CD4-positive, alpha-beta T cell treated with Interleukin-17A for 4 hours (primary cell): ENCODE measurements at places on chromosomes 11 and 22.

DNA sequence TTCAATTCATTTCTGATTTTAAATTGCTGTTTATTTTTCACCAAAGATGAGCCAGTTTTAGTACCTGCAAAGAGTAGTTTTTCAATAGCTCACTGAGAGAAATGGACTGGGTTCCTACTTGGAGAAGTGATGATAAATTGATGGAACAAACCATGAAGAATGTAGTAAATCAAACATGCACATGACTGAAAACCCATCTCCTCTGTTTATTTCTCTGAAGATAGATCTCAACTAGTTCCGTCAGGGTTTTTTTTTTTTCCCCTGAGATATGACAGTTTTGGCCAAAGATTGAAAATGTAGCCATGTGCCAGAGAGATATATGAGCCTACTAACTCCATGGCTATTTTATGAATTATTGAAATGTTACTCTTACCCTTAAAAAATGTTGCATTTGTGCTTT, 239.6 kb downstream of the DDX10 start:
- no peak for DNase-seq

DNA sequence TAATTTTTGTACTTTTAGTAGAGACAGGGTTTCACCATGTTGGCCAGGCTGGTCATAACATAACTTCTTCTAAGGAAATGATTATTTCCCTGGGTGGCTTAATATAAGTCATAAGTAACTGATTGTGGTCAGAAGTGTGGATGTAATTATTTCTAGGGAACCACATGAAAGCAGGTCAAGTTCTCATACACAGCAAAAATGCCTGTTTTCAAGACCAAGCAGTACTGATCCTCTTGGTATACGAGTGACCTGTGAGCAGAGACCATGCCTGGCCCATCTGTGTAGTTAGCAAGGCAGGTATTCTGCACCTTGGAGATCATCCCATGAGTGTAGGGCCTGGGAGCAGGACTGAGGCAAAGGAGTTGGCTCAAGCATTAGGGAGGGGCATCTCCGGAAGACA, 32.5 kb upstream of the NUCB2 start:
- no peak for DNase-seq

- peak; percentile 68 for DNase-seq
Measured at GRCh38 chr11:121417055-121417551, 35.0 kb upstream of the SORL1 start.

DNA sequence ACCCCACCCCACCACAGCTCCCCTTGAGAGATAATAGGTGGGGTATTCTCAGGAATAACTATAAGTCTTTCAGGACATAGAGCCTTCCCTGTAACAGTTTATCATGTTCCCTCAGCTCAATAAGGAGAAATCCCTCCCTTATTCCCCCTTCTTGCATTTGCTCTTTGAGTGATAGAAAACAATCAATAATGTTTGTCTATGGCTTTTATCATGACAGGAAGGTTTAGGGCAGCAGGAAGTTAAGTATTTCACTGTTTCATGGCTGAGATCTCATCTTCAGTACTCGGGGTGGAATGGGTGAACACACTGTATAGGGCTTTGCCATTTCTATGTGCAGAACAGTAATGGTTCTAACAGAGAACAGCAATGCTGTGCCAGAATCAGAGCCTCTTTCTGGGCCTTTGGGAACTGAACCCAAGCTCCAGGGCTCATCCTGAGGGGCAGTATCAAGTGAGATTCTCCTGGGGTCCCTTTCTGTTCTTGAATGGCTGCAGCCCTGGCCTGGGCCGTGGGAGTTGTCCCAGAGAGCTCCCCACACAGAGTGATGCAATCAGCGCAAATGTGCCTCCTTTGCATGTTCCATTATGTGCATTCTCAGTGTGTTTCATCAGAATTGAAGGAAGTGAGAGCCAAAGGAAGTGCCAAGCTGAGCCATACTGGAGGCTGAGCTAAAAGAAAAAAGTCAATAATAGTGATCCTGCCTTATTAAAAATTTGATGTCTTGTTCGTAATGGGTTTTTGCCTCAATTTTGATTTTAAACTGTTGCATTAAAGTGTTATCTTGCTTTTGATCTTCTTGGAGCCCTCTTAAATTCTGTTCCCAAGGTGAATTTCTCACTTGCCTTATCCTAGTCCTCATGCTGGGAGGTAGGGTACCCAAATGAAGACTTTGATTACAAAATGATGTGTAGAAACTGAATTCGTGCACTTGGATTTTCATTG, 2.9 kb upstream of the CYP2R1 start:
- no peak for DNase-seq

GRCh38 chr11:93492464-93493251, 50.5 kb downstream of the SMCO4 start:
- DNase-seq, result no peak

GRCh38 chr11:20037396-20038153, 122.7 kb downstream of the DBX1 start:
- no peak for DNase-seq

DNA sequence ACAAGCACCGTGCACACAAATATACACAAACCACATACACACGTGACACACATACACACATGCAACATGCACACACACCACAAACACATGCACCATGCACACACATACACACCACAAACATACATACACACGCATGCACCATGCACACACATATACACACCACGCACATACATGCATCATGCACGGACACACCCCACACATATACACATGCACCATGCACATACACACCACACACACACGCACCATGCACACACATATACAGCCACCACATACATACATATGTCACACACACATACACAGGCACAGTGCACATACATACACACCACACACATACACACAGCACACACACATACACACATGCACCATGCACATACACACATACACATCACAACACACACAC, 12.7 kb upstream of the B4GALNT4 start:
- DNase-seq, result no peak

DNA sequence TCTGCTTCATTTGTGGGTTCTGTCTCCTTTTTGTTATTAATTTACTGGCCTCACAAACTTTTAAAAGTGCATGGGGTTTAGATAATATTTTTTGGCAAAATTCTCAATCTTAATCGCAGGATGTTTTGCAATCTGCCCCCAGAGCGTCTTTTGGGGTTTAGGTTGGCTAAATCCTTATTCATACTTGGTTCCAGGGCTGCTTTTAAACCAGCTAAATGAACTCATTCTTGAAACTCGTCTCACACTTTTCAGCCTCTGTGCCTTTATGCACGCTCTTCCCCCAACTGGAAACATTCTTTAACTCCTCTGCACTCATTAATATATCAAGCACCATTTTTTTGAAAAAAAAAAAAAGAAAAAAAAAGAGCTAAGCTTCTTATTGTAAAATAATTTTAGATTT, 131.7 kb downstream of the KIF18A start:
- DNase-seq, result no peak

DNA sequence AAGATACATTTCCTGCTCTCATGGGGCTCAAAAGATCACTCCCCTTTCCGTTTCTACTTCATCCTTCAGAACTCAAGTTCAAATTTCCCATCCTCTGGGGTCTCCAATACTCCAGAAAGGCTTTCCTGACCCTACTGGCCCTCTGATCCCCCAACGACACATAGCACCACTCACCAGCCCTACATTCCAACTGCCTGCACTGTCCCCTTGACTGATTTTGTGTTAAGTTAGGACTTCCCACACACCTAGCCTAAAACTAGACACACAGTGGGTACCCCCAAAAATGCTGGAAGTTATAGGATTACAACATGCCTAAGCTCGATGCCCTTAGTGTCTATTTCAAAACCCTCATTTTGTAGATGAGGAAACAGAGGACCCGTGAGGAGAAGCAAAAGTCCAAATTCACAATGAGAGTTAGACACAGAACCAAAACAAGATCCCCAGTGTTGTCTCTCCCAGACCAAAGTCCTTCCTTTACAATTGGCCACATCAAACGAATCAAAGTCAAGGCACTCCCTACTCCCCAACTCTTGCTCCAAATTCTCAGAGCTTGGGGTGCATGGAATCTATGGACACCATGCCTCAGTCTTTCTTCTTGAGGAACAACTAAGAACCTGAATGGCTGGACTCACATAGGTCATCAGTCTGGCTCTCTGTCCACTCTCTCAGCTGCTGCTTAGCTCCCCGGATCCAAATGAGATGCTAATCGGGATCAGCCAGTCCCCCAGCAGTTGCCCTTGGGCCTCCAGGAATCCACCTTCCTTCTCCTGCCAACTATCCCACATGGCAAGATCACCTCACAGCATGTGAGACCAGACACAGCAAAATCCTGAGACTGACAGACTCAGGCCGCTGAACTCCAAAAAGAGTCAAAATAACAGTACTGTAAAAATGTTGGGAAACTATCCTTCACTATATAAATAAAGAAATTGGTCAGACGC, 1.7 kb downstream of the CLPB start:
- DNase-seq, result no peak

- DNase-seq, result no peak
Measured at GRCh38 chr11:88188251-88188931, 13.1 kb upstream of the RAB38 start.

- DNase-seq, result no peak
Measured at GRCh38 chr22:39209756-39210155, 35.0 kb downstream of the PDGFB start.

- DNase-seq, result no peak
Measured at GRCh38 chr11:119469506-119469905, 46.5 kb upstream of the THY1 start.

DNA sequence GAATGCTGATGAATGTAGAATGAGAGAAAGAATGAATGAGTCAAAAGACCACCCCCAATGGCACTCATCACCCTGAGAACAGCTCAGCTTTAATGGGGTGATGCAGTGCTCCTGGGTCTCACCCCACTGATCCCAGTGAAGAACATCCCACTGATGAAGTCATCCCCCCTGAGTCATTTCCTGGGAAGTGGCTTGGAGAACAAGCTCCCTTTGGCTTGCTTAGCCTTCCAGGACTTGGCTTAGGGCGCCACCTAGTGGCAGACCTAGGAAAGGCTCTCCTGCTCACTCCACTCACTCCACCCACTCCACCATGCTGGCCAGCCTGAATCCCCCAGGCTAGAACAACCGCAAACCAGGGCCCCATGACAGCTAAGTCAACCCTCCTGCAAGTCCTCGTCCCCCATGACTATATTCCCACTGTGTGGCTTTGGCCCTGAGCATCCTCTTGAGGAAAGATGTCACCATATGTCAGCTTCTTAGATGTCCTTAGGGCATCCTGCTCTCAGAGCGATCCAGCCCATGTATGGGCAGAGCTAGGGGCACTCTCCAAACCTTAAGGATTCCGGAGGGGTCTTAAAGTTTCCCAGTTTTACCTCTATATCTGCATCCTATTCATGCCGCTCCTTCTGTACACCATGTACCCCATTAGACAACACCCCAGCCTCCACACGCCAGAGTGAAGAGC, 17.8 kb upstream of the TMPRSS13 start:
- DNase-seq, result peak; percentile 91

- DNase-seq, result no peak
Measured at GRCh38 chr22:48226026-48227013, 1463.9 kb downstream of the TBC1D22A start.

DNA sequence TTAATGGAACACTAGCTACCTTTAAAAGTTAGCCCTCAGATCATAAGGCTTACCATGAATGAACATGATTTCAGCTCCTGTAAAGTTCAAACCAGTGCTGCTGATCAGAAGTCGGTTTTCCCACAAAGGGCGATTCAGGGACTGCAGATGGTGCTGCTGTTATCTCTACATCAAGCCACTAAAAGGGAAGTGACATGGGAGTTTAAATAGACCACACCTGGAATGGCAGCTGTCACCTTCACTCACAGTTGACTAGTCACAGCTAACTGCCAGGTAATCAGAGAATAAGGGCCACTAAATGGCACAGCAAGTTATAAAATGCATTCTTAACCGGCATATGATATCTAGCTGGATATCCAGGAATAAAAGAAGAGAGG, 581.1 kb upstream of the ARHGAP42 start:
- no peak for DNase-seq

- no peak for DNase-seq
Measured at GRCh38 chr11:101987370-101987769, 59.9 kb upstream of the CFAP300 start.

DNA sequence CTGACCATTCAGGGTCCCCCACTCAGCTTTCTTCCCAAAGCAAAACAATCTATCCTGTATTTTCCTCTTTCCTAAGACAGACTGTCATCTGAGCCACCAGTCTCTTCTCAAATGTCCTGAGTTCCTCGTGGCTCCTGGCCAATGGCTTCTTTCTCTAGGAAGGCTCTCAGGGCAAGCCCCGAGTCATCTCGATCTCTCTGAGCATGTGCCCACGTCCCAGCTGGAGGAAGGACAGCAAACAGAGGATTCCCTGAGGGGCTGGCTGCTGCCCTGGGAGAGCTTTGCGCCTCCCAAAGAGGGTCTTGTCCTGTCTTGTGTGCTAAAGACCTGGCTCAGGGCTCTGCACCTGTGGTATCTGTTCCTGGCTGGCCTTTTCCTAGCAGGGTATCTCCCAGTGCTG, 8.3 kb downstream of the SLC37A2 start:
- no peak for DNase-seq

DNA sequence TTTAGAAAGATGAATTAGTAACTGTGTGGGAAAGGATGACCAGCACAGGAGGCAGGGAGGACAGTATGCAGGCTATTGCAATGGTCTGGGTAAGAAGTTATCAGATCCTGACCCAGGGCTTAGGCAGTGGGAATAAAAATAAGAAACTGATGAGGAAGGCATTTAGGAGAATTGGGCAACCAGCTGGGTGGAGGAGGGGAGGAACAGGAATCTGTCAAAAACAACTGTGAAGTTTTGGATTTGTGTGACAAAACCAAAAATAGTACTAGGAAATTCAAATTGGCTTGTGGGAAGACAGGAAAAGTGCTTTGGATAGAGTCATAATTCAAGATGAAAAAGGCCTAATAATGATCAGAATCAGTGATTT, 27.9 kb downstream of the MMP13 start:
- no peak for DNase-seq

- DNase-seq, result no peak
Measured at GRCh38 chr11:2667940-2668339, 31.9 kb downstream of the KCNQ1OT1 start.

DNA sequence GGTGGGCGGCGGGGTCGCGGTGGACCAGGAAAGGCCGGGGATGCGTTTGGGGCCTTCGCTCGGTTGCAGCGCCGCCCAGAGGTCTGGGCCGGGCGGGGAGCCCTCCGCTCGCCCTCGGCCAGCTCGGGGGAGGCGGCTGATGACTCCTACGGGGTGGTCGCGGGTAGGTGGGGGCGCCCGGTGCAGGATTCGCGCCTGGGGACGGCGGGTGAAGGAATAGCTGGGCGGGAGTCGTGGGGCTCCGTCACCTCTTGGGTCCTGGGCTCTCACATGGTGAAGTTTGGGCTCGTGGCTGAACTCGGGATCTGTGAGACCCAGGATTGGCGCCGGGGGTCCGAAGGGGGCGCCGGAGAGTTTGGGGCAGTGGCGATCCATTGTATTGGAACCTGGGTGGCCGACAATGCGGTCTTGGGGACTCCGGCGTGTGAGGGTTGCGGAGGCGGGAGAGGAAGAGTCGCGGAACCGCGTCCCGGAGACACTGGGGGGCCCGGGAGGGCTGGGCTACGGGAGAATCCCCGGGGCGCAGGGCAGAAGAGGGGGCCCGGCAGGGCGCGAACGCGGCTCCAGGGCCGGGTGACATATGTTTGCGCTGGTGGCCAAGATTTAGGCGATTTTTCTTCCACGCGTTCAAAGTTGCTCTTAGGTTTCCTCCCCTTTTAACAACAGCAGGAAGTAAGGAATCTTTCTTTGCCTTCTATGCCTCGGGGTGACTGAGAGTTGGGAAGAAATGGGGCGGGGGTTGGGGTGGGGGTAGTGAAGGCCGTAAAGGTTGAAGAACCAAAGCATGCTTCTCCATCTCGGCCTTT, 935 bp downstream of the QSER1 start:
- DNase-seq, result peak; percentile 31

- DNase-seq, result no peak
Measured at GRCh38 chr11:1696608-1697570, at the start of gene KRTAP5-6. KRTAP5-6 (plus strand) TSS chr11:1697195; CDS start chr11:1697246, 51 bp downstream.
